ENCODE measurements at places on chromosomes 2 and 18.

DNA sequence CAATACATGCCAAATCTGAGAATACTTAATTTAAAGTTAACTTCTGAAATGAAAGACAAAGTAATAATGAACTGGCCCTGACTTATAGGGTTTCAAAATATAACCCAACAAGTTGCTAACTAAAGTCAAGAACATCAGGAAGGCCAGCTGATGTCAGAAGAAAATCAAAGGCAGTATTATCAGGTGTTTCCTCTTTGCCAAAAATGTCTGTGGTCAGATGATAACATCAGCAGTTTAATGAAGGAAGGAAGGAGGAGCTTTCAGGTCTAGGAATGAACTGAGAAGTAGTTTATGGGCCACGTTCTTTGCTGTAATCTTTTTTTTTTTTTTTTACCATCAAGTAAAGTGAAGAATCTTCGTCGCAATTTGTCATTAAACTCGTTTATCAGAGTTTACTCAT lies 40.9 kb downstream of the CDH2 start:
- DNase-seq, result no peak

- DNase-seq, result no peak
These were observed 74.8 kb upstream of the SOX11 start for GRCh38 chr2:5617358-5617757.

- DNase-seq, result no peak
These were observed 526.8 kb downstream of the XIRP2 start for GRCh38 chr2:167415068-167415467.

- DNase-seq, result no peak
These were observed 194.1 kb downstream of the PRKCE start for GRCh38 chr2:45845566-45845965.

- DNase-seq, result no peak
These were observed 154.7 kb upstream of the TNP1 start for GRCh38 chr2:217014328-217015105.

DNA sequence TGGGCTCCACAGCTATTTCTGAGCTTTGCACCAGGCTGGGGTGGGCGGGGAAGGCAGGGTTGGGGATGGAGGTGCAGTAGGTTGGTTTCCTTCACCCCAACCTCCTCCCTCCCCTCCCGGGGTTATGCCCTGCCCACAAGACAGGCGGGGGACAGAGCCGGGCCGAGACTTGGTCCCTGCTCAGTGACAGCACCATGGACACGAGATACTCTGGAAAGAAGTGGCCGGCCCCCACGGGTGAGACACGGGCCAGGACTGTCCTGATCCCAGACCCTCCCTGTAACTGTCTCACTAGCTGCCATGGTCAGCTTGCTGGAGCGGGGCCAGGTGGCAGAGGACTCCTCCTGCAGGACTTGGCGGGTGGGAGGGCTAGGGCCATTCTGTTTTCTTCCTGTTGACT lies 59.7 kb downstream of the DYSF start:
- no peak for DNase-seq

All from activated T-helper 1 cell treated with Interleukin-2 at 50 U/mL for 16 hours (primary cell).